Fibroblast of skin of right quadriceps (primary cell): ENCODE measurements at places on chromosomes 2 and 18.
A peak's percentile ranks its signal among the peaks of the same experiment; 100 is the strongest.

GRCh38 chr2:5530011-5530696, 162.0 kb upstream of the SOX11 start:
- no peak for DNase-seq

DNA sequence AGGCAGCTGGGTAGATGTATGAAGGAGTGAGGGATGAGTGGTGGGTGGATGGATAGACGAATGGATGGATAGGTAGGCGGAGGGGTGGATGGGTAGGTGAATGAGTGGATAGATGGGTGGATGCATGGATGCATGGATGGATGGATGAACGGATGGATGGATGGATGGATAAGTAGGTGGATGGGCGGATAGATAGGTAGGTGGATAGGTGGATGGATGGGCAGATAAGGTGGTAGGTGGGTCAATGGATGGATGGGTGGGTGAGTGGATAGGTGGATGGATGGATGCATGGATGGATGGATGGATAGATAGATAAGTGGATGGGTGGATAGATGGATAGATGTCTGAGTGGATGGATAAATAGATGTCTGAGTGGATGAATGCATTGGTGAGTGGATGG, 30.1 kb downstream of the MLPH start:
- no peak for DNase-seq

GRCh38 chr2:85800586-85800985, 46.8 kb downstream of the ATOH8 start:
- no peak for DNase-seq

- DNase-seq = no peak
Measured at GRCh38 chr18:60865801-60866200, 467.4 kb upstream of the CDH20 start.

DNA sequence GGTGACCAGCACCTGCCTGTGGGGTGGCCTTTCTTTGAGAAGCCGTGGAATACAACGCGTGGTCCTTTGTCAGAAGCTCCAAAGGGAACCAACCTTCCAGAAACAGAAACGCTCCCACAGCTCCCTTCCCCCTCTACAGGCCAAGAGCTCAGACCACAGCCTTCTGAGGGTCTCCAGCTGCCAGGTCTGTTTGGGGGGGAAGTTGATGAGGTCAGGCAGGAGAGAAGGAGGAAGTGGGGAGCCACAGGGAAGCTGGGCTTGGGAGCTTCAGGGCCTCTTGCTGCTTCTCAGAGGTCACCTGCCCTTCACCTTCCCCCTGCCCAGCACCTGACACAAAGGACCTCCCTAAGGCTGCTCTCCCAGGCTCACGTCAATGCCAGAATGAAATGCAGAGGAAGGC, 287.7 kb upstream of the ID2 start:
- no peak for DNase-seq

GRCh38 chr2:232925153-232925820, 55.2 kb downstream of the SNORC start:
- no peak for DNase-seq

DNA sequence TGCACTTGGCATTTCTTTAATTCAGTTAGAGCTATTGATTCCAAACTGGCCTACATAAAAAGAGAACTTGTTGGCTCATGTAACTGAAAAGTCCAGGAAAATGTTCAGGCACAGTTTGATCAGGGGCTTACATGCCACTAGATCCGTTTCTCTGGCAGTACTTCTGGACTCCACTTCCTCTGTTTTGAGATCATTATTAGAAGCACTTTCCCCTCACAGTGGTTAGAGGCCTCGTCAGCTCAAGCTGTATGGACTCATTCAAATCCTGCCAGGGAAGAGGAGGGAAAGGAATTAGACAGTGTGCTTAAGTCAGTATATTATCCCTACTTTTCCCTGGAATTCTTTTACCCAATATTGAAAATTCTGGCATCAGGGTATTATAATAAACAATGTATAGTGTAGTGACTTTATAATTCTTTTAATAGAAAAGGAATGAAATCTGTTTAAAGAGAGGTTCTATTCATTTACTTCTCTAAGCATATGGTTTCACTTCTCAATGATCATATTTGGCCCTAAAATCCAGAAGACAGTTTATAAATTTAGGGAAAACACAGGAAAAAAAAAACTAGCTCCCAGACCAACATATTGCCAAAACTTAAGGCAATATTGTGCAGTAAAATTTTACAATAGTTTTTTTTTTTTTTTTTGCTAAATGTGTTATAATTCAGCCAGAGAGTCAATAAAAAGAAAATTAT, 92.0 kb downstream of the ARMC9 start:
- no peak for DNase-seq

GRCh38 chr2:31168291-31168690, 30.1 kb upstream of the GALNT14 start:
- peak; percentile 27 for DNase-seq

DNA sequence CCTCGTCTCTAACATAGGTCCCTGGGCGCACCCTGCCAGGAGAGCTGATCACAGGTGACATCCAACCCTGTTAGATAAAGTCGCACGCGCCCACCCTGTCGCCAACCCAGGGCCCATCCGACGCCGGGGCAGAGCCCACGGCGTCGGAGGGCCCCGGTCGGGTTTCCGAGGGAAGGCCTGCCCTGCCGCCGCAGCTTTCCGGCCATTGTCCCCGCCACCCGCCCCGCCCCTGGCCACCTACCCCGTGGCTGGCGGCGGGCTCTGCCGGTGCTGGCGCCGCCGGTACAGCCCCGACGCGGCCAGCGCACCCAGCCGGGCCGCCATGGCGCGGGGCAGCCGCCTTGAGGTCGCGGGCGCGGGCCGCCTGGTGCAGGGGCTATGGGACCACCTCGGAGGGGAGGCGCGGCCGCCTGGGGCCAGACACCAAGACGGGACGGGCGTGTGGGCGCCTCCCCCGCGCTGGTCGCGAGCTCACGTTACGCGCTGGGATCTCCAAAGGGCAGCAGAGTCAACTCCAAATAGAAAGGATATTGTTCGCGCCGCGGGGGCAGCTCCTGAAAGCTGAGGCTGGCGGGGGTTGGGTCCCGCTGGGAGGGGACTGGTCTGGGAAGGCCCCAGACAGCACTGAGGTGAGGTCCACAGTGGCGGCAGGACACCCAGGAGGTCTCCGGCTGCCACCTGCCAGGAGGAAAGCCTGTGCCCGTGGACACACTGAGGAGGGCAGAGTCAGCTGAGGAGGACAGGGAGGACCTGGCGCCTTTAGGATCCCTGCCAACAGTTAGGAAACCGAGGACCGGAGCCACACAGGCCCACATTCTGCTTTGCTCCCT, 11.1 kb downstream of the LIMS2 start:
- DNase-seq = no peak

GRCh38 chr2:180291552-180292421, 284.7 kb upstream of the CWC22 start:
- DNase-seq = peak; percentile 41

GRCh38 chr2:45250176-45250575, 240.9 kb upstream of the SIX2 start:
- DNase-seq = no peak

DNA sequence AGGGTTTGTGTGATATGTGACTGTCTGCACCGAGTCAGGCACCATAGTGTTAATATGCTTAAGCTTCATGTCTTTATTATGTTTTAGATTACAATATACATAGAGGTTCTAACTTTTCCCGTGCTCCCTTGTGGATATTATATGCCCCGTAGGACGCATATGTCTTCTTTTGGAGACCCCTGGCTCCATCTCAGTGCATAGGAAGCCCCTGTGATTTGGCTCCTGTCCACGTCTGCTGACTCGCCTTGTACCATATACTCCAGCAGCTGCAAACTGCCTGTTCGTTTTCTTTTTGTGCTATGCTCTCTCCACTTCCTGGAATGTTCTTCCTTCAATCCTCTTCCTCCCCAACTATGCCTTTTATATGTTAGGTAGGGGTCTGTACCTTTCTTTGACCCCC, 110.9 kb downstream of the PTRHD1 start:
- no peak for DNase-seq

GRCh38 chr2:134429886-134430285, 176.0 kb downstream of the MGAT5 start:
- no peak for DNase-seq

- no peak for DNase-seq
Measured at GRCh38 chr18:8799001-8799400, 93.6 kb downstream of the MTCL1 start.

GRCh38 chr2:73266061-73266901, 18.0 kb downstream of the FBXO41 start:
- DNase-seq = peak; percentile 12

DNA sequence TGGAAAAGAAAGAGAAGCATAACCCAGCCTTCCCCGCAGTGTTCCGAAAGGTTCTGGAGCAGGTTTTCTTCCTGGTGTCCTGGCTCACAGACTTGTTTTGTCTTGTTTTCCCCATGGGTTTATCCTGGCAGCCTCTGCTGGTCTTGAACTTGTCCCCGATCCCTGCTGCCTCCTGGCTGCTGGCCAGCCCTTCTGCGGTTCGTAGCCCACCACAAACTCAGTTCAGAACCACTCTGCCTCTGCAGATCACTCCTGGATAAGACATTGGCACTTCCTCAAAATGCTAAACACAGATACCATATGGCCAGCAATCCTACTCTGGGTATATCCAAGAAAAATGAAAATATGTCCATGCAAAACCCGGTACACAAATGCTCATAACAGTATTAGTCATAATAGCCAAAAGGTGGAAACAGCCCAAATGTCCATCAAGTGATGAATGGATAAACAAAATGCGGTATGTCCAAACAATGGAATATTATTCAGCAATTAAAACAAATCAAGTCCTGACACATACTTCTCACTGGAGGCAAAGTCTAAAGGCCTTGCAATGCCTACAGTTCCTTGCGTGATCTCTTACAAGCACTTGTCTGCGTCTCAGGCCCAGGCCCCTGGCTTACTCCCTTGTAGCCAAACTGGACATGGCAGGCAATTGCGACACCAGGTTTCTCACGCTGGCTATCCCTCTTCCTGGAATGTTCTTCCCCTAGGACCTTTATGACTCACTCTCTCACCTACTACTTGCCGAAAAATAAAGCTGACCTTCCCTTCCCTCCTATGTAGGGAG, 28.0 kb upstream of the ARHGEF4 start:
- DNase-seq = no peak

GRCh38 chr2:69017080-69017479, 4.1 kb downstream of the ANTXR1 start:
- DNase-seq = peak; percentile 75

GRCh38 chr18:50895350-50896045, 16.6 kb downstream of the ME2 start:
- no peak for DNase-seq

- DNase-seq = peak; percentile 65
Measured at GRCh38 chr2:196143730-196144131, 27.6 kb downstream of the STK17B start.

DNA sequence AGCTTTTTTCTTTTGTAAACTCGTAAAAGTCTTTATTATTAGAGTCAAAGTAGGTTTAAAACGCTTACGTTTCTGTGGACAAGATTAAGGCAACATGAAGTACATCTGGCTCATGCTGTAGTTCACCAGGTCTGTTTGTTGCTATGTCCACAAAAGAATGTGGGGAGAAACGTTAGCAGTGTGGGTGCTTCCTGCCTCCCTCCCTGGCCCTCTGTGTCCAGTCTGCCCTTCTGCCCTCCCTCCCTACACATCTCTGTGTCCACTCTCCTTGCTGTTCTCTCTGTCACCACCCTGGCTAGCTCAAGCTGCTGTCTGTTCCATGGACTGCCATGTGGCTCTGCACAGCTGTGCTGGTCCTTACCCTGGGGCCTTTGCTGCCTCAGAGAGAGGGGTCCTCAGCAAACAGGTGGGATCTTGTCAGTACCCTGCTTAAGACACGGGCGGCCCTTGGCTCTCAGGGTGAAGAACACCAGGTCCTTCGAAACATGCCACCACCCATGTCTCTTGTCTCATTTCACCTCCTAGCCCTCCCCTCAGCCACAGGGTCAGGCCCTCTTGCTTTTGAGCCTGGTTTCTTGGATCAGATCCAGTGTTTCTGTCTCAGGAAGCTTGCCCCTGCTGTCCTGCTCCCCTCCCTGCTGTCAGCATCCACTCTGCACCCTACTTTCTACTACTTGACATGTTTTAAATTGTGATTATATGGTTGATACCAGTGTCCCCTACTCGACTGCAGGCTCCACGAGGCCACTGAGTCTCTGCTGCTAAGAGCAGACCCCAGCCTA, 79.2 kb downstream of the LIMS1 start:
- no peak for DNase-seq

- DNase-seq = no peak
Measured at GRCh38 chr2:26478366-26478765, 442 bp upstream of the OTOF start.
